KBM-7 (cell line): ENCODE measurements at places on chromosomes 1 and 21.

- peak; percentile 82 for DNase-seq
Measured at GRCh38 chr1:150567341-150567716, 12.1 kb downstream of the MCL1 start.

- DNase-seq, result no peak
Measured at GRCh38 chr1:172499636-172500141, 33.3 kb upstream of the SUCO start.

DNA sequence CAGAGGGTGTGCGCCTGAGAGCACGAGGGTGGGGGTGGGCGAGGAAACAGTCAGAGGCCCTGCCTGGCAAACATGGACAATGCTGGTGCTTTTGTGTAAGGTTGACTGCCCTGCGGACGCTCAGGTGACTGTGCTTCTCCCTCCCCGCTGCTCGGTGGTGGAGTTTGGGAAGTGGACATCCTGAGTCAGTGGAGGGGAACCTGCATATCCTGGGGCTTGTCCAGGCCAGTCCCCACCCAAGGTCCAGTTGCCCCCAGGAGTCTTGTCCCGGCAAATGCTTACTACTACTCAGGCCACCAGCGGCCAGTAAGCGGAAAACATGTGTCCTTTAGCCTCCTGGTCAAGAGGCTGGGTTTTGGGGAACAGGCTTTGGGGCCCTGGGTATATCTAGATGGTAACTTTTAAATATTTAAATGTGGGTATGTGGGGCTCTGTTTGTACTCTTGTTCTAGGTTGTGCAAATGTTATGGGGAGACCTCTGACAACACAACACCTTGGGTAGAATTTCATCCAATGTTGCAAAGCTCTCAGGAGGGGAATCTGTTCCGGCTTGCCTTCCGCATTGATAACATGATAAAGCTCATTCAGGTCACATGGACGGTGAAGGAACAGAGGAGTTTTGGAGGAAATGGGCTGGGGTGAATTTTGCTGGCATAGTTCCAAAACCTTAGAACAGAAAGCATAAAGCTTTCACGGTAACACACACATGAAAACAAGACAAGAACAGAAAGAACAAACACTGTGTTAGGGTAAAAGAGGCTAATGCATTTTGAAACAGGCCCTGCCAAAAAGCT, 364.9 kb downstream of the PRDM2 start:
- no peak for DNase-seq

DNA sequence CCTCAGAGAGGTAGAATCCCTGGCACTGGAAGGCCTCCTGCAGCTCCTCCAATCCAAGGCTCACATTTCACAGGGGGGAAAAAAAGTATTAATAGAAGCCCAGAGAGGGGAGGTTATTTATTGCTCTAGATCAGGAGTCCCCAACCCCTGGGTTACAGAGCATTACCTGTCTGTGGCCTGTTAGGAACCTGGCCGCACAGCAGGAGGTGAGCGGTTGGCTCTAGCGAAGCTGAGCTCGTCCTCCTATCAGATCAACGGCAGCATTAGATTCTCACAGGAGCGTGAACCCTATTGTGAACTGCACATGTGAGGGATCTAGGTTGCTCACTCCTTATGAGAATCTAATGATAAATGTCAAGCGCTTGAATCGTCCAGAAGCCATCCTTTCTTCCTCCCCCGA, 46.8 kb upstream of the RCC2 start:
- no peak for DNase-seq

DNA sequence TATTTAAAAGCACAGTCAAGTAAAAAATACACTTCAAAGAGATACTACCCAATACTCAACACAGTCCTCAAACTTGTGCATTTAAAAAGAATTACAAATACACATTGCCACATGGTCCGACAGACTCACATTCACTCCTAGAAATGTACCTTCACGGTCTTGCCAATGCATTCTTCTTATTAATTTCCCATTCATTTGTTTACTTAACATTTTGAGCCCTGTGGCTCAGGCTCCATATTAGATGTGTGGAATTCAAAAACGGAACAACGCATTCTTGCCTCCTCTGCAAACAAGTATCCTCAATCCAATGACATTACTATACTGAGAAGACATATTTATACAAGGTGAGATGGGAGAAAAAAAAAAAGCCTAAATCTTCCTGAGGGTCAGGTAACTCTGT, 2.5 kb upstream of the DUSP23 start:
- no peak for DNase-seq

- DNase-seq, result no peak
Measured at GRCh38 chr1:66050633-66051032, 257.9 kb downstream of the PDE4B start.

- no peak for DNase-seq
Measured at GRCh38 chr1:201676641-201677040, 137.7 kb downstream of the NAV1 start.

GRCh38 chr21:29711236-29711635, 228.6 kb downstream of the GRIK1 start:
- no peak for DNase-seq

GRCh38 chr1:87615491-87615890, 286.8 kb downstream of the LMO4 start:
- no peak for DNase-seq

DNA sequence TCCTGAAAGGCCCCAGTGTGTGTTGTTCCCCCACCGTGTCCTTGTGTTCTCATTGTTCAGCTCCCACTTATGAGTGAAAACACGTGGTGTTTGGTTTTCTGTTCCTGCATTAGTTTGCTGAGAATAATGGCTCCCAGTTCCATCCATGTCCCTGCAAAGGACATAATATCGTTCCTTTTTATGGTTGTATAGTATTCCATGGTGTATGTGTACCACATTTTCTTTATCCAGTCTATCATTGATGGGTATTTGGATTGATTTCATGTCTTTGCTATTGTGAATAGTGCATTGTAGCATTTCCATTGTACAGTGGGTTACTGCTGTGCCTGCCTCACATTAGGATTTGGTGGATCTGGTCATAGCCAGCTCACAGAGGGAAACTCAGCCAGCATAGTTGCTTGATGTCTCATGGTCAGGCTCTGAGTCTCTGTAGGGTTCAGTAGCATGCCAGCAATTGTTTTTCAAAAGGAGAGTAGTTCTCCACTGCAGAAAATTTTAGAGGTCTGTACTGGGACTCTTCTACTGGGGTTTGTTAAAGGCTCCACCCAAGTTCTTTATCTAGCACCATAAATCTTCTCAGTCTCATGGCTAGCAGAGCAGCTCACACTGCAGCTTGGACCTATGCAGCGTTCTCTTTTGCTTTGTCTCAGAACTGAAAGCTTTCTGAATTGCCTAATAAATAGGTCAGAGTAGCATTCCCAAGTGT, 41.0 kb downstream of the RUNX3 start:
- no peak for DNase-seq

DNA sequence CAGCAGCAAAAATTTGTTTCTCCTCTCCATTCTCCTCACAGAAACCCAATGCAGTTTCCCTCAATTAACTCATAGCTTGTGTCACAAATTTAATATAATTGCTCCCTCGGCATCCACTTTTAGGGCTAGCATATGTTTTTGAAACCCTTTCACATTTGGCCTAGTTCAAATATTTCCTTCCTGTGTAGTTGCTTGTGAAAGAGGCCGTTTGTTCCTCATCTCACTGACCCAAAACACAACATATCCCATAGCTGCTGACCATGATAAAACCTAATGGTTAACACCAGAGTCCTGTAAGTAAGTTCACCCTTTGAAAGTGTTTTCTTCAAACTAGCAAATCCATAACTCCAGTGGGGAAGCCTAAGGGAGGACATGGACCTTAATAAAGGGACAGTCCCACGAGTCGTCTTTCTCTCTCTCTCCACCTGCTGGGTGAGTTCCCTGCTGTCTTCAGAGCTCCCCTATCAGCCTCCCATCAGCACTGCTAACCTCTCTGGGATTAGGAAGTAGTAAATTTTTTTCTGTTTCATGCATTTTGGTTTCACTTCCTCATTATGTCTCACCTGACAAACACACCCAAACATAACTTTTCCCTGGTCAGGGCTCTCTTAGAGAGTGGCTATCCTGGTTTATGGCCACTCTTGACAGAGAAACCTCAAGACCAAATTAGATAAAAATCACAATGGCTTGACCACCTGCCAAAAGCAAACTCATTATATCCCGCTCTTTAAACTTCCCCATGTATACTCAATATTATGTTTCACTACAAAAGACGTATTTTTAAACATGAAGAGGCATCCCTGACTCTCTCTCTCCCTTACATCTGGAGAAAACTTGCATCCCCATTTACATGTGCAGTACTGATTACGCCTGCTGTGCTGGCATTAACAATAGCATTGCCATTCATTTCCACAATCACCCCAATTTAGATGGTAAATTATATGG, 177.7 kb upstream of the HP1BP3 start:
- DNase-seq, result peak; percentile 83

GRCh38 chr1:47374501-47374900, 40.9 kb downstream of the CMPK1 start:
- no peak for DNase-seq

DNA sequence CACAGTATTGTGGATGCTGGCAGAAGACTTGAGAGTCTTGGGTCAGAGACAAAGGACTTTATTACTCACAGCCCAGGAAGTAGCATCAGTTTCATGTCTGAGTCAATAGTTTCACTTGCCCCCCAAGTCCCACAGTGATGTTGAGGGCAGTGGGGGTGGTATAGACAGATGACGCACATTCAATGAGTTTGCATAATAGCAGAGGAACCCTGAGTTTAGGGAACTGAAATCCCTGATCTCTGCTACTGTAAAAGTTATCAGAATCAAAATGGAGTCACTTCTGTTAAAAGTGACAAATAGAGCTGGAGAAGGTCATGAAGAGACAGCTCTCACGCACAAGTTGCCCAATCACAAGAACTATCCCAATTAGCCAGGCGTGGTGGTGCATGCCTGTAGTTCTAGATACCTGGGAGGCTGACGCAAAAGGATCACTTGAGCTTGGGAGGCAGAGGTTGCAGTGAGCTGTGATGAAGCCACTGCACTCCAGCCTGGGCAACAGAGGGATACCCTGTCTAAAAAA, 11.5 kb upstream of the HCRTR1 start:
- no peak for DNase-seq

- DNase-seq, result no peak
Measured at GRCh38 chr1:91653183-91653582, 152.5 kb downstream of the CDC7 start.

GRCh38 chr1:23416964-23417363, 7.6 kb downstream of the TCEA3 start:
- no peak for DNase-seq

- no peak for DNase-seq
Measured at GRCh38 chr1:204384636-204385352, 25.1 kb upstream of the PLEKHA6 start.
